ENCODE measurements at places on chromosomes 3 and 15.

DNA sequence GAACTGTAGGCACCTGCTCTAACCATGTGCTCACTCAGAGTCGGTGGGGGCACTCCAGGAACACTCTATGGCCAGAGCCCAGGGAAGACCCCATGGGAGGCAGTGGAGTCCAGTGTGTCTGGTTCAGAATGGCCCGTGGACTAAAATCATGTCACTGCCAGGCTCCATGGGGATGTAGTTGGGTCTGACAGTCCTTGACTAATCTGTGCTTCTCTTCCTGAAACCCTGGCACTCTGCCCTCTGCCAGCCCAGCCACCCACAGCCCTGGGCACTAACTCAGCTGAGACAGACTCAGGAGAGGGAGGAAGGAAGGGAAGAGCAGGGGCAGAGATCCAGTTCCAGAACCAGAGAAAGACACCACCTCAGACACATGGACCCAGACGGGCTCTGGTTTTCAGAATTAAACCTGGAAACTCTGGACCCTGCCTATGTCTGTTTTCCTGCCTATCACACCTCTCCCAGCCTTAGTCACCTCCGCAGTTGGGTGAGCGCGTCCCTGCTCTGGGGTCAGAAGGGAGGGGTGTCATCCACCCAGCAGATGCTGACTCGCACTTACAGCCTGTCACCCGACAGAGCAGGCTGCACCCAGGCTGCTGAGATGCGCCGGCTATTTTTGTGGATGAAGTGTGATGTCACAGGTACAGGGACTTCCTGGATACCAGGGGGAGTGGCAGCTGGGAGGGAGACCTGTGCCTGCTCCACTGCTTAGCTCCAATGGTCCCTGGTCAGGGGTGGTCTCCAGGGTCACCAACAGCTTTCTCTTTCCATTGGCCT, 56.8 kb upstream of the INSYN1 start:
- no peak for DNase-seq

GRCh38 chr15:48396020-48396419, 64.8 kb downstream of the DUT start:
- no peak for DNase-seq

- DNase-seq = no peak
These were observed 69.9 kb downstream of the TBC1D5 start for GRCh38 chr3:17672506-17672905.

- no peak for DNase-seq
These were observed 24.2 kb downstream of the NMNAT3 start for GRCh38 chr3:139653582-139653981.

DNA sequence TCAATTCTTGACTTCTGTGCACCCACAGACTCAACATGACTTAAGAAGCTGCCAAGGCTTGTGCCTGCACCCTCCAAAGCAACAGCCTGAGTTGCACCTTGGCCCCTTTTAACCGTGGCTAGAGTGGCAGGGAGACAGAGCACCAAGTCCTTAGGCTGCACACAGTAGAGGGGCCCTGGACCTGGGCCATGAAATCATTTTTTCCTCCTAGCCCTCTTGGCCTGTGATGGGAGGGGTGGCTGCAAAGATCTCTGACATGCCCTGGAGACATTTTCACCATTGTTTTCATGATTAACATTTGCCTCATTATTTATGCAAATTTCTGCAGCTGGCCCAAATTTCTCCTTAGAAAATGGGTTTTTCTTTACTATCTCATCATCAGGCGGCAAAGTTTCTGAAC, 836.8 kb downstream of the ZPLD1 start:
- DNase-seq = no peak
